SHP77 treated with DMSO at 0.1 percent for 48 hours (cell line): ENCODE measurements at places on chromosomes 6 and 20.

DNA sequence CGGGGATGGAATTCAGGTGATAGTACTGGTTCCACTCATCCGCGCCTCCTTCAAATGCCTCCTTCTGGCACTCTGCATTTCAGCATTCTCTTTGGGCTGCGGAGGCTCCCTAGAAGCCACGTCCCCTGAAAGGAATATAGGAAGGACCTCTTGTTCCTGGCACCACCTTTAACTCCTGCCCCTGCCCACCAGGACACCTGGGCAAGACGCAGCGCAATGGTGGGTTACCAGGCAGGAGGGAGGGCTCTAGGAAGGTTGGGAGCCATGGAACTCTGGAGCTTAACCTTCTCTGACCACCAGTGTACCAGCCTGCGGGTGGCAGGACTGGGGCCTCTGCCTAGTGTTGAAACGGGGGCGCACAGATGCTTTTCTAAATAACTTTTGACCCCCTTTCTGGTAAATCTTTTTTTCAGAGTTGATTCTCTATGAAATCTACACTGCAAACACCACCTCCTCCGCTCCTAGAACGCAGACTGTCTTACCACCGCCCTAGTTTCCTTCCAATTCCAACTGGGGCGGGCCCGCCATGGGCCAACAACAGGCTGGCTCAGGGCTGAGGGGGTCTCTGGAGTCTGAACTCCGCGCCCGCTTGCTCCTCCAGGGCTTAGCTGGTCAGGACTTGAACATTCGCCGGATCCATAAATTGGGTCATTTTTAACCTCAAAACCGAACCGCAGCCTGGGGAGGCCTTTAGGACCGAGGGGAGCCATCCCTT, 871 bp upstream of the SYNDIG1 start:
- no peak for DNase-seq

GRCh38 chr6:38739532-38739931, 24.4 kb downstream of the DNAH8 start:
- DNase-seq: no peak

GRCh38 chr6:92069781-92070180, 1349.6 kb downstream of the EPHA7 start:
- DNase-seq: no peak

- DNase-seq: no peak
Measured at GRCh38 chr6:31352683-31353383, 4.1 kb downstream of the HLA-B start.

DNA sequence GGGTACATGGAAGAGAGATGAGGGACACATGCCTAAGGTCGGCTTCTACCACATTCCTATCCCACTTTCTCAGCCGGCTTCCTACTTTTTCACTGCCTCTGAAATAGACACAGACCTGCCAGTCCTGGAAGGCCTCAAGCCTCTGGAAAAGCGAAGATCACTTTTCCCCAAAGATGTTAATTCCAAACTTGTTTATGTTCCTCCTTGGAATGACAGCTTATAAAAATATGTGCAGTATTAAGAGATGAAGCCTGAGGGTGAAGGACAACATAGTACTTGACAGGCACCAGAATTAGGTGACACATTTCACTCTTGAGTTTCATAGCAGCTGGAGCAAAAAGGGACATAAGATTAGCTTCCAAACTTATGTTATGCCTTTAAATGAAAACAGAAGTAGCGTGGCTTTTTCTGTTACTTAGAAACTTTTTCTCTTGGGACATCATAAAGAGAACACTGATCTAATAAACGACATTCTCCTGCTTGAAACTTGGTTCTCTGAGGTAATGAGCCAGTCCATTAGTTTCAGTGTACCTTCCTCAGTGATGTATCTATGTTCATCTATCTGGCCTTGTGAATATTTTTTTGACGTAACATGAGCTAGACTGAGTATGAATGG, 25.3 kb downstream of the FOXO3 start:
- no peak for DNase-seq

DNA sequence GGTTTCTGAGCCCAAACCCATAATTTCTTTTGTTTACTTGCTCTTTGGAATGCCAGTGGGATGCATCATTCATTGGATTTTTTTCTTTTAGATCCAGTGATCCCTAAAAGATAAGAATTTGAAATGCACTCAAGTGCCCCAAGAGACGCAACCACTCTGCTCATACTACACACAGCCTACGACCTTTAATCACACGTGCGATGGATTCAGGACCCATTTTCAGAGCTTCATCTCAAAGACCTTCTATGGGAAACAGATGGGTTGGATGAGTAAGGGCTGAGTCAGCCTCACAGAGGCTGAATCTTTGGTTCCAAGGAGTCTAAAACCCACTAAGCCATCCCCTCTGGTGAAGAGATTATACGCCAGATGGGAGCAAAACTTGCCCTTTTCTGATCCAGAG, 265.5 kb upstream of the EXOC2 start:
- DNase-seq: no peak

GRCh38 chr6:41150671-41151070, 3.5 kb downstream of the TREML1 start:
- no peak for DNase-seq

- DNase-seq: peak; percentile 60
Measured at GRCh38 chr6:138087593-138088325, 19.5 kb downstream of the PERP start.

DNA sequence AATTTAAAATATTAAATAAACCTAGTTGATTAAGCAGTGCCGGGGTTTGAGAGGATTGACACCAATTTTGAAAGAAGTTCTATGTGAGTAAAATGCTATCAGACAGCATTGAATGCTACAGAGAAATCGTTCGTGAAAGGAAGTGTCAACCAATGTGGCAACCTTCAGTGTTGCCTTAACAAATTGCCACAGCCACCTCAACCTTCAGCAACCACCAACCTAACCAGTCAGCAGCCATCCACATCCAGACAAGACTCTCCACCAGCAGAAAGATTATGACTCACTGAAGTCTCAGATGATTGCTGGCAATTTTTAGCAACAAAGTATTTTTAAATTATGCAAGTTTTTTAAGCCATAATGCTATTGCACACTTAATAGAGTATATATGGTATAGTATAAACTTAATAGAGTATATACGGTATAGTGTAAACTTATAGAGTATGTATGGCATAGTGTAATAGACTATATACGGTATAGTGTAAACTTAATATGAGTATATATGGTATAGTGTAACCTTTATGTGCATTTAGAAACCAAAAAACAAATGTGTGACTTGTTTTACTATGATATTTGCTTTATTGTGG, 65.3 kb upstream of the ID4 start:
- no peak for DNase-seq

- no peak for DNase-seq
Measured at GRCh38 chr6:95805699-95806098, 210.1 kb upstream of the FUT9 start.

DNA sequence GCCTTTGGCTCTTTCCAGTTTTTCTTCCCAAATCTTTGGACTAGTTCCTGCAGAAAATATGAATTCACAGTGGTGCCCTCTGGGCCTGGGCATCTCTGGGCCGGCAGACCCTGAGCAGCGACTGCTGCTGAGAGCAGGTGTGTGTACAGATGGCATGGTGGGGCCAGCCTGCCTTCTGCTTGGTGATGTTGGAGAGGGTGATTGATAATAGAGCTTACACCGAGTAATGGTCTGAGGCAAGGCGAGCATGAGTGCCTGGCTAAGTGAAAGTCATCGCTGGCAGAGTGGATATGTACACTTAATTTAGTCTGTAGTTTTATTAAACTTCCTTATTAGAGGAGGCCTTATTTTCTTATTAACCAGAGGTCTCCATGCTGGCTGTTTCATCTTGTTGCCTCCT, 156.9 kb downstream of the CDKAL1 start:
- peak; percentile 62 for DNase-seq

GRCh38 chr6:149012040-149012545, 265.3 kb downstream of the UST start:
- DNase-seq: no peak

GRCh38 chr6:122770835-122771601, 8.5 kb upstream of the FABP7 start:
- DNase-seq: no peak

GRCh38 chr6:150734235-150734634, 131.3 kb upstream of the MTHFD1L start:
- DNase-seq: no peak

- no peak for DNase-seq
Measured at GRCh38 chr6:165913676-165914570, 250.9 kb upstream of the PDE10A start.

GRCh38 chr20:15610787-15611186, 962.5 kb downstream of the KIF16B start:
- DNase-seq: no peak

GRCh38 chr6:161536224-161536630, 262.4 kb upstream of the AGPAT4 start:
- peak; percentile 79 for DNase-seq

- no peak for DNase-seq
Measured at GRCh38 chr6:107319906-107320530, 139.3 kb downstream of the PDSS2 start.

GRCh38 chr6:119620846-119621555, 271.4 kb upstream of the MAN1A1 start:
- DNase-seq: no peak

DNA sequence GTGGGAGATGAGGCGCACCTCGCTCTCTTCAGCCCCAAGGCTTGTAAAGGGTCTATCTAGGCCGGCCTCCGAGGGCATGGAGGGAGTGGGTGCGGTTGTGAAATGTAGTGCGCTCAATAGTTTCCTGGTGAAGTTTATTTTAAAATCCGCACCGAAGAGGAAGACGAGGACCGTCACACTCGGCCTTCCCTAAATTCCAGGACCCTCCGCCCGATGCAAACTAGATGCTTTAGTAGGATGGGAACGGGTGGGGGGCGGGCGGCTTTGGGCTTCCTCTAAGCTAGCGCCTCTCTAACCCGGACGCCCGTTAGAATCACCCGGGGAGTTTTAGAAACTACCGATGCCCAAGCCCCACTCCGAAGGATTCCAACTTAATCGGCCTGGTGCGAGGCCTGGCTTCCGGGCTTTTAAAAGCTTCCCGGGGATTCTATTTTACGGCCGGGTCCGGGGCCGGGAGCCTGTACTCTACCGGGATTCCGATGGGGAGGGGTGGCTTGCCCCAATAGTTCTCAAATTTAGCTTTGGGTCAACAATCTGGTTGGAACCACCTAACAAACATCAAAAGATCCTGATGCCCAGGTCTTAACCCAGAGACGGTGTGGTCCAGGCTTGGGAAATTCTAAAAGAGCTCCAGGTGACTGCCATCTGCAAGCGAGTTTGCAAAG, 548 bp upstream of the BCAS4 start:
- DNase-seq: no peak

- DNase-seq: no peak
Measured at GRCh38 chr6:12415980-12416598, 125.9 kb downstream of the EDN1 start.

- no peak for DNase-seq
Measured at GRCh38 chr6:104957301-104958177, 632 bp downstream of the LIN28B start.

DNA sequence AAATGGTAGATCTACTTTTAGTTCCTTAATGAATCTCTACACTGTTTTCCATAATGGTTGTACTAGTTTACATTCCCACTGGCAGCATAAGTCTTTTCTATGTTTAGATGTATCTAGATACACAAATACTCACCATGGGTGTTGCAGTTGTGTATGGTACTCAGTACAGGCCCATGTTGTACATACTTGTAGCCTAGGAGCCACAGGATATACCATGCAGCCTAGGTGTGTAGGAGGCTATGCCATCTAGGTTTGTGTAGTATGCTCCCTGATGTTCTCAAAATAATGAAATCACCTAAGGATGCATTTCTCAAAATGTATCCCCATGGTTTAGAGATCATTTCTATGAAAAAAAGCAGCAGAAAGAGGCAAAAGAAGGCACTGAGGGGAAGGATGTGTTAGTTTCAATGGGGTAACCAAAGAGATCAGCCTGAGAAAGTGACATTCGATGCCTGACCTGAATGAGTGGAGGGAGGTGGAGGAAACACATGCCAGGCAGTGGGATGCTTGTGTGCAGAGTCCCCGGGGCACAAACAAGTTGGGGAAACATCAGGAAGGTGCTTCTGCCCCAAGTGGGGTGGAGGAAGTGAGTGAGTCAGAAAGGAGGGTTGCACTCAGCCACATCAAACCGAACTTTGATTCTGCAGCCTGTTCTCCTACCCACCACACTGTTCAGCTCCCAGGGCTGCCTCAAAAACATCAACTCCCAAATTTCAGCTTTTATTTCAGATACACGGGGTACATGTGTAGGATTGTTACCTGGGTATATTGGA, 191.2 kb downstream of the ZNF217 start:
- DNase-seq: no peak

DNA sequence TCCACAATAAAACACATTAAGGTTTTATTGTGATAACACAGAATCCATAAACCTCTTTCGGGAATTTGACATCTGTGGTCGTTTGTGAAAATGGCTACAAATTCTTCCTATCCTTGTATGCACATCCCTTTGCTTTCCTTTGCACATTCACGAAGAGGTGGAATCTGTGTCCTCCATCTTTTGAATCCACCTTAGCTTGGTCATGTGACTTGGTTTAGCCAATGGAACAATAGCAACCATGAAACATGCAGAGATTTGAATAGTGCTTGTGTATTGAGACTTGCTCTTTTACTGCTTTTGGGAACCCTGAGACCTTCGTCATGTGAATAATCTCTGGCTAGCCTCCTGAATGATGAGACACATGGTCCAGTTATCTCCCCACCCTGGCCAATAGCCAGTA, 49.7 kb upstream of the NOP56 start:
- no peak for DNase-seq

GRCh38 chr6:110310861-110311446, 47.2 kb downstream of the METTL24 start:
- DNase-seq: no peak

- DNase-seq: no peak
Measured at GRCh38 chr6:154504102-154504501, 6.4 kb downstream of the CNKSR3 start.

GRCh38 chr20:23702021-23702420, 13.2 kb upstream of the CST4 start:
- no peak for DNase-seq

GRCh38 chr6:6225885-6226529, 94.5 kb downstream of the F13A1 start:
- no peak for DNase-seq

- DNase-seq: no peak
Measured at GRCh38 chr6:42315259-42315990, 97.8 kb upstream of the MRPS10 start.

DNA sequence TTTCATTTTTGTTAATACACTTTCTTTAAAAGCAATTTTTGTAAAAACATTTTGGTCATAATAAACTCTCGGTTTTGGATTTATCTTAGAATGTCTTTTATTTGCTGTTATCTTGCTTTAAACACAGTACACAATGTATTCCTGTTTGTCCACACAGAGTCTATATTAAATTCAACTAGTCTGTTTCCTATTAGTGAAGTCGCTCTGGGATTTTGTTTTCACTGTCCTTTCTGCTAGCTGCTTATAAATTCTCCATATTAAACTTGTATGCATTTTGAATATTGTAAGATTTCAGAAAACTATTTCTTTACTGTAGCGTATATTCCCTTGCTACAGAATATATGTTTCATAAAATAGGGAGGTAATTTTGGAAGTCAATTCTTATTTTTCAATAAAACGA, 630.2 kb downstream of the HDGFL1 start:
- no peak for DNase-seq

- DNase-seq: no peak
Measured at GRCh38 chr6:135062735-135063134, 8.1 kb upstream of the HBS1L start.

GRCh38 chr20:38136421-38137245, 28.4 kb downstream of the TGM2 start:
- DNase-seq: no peak
